ENCODE measurements at places on chromosomes 7 and 10.

DNA sequence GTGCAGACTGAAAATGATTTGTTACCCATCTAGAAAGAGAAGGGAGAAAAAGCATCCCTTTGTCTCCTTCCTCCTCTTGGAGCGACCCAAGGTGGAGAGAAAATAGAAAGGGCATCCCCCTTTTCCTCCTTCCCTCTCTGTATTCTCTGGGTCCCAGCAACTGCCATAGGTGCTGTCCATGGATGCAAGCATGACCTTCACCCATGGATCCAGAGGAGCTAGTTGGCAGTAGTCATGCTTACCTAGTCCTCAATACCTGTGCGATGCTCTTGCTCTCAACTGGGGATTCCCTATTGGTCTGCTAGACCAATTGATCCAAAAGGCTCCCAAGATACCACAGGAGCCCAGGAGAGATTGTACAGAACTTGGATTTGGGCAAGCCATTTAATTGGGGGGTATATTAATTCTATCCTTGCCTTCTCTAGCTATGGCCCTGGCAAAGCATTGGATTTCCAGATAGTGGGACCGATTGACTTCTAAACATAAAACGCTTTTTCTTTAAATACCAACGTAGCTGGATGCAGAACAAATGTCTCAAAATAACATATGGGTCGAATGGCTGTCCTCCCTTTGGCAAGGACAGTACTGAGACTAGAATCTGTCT lies 547.8 kb upstream of the IGFBP3 start:
- no peak for DNase-seq

- DNase-seq = no peak
These were observed 423.4 kb downstream of the DNAJB6 start for GRCh38 chr7:157760004-157760730.

- DNase-seq = no peak
These were observed 196.9 kb downstream of the ZEB1 start for GRCh38 chr10:31515819-31516402.

GRCh38 chr10:32293581-32293980 lies 53.4 kb downstream of the EPC1 start:
- DNase-seq = no peak

GRCh38 chr7:131556909-131557651 lies 652 bp upstream of the PODXL start:
- DNase-seq = no peak

GRCh38 chr7:103821092-103821491 lies 168.4 kb downstream of the RELN start:
- DNase-seq = peak; percentile 42

- peak; percentile 29 for DNase-seq
These were observed 26.5 kb downstream of the DNAJB12 start for GRCh38 chr10:72328045-72328828.

DNA sequence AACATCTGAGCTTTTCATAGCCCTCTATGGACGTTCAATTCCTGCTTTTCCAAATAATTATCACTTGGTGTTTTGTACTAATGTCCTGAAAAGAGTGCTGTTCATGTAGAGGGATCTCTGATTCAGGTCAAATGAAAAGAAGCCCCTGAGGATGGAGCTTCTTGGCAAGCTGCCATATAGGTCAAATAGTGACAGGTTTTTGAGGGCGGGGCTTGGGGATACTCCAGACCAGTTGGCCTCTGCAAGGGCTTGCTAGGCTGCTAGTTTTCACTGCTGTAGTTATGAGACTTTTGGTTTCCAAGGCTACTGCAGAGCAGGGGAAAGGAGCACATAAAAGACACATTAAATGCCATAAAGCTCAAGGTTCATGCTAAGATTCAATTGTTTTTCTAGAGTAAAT lies 257.2 kb upstream of the CACNA2D1 start:
- DNase-seq = peak; percentile 5

DNA sequence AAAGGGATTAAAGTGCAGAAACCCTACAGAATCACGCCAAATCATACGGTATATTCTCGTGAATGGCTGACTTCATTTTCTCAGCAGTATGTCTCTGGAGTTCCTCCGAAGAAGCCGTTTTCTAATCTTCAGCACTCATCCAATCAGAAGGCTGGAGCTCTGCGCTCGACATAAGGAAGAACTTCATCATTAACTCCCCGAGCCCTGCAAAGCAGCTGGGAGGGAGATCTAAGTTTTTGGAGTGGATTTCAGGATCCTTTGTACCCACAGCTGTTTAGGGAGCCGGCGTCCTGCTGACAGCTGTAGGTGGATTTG lies 40.7 kb upstream of the SDK1 start:
- no peak for DNase-seq

- DNase-seq = peak; percentile 21
These were observed 383 bp downstream of the MARVELD1 start for GRCh38 chr10:97713826-97714400.

DNA sequence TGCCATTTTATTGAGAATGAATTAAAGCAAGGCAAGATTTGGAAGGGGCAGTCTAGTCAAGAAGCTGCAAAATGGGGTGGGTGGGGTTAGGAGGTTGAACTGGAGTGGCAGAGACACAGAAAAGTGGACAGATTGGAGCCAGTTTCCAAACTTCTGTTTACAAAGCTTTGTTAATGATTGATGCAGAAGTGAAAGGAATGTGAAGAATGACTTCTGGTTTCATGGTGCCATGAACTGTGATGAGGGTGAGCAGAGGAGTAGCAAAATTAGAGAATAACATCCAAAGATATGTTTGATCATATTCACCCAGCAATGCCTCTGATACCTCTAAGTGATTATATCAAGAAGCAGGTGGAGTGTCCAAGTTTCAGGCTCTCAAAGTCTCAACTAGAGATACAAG lies 1118.0 kb upstream of the C7orf33 start:
- no peak for DNase-seq

DNA sequence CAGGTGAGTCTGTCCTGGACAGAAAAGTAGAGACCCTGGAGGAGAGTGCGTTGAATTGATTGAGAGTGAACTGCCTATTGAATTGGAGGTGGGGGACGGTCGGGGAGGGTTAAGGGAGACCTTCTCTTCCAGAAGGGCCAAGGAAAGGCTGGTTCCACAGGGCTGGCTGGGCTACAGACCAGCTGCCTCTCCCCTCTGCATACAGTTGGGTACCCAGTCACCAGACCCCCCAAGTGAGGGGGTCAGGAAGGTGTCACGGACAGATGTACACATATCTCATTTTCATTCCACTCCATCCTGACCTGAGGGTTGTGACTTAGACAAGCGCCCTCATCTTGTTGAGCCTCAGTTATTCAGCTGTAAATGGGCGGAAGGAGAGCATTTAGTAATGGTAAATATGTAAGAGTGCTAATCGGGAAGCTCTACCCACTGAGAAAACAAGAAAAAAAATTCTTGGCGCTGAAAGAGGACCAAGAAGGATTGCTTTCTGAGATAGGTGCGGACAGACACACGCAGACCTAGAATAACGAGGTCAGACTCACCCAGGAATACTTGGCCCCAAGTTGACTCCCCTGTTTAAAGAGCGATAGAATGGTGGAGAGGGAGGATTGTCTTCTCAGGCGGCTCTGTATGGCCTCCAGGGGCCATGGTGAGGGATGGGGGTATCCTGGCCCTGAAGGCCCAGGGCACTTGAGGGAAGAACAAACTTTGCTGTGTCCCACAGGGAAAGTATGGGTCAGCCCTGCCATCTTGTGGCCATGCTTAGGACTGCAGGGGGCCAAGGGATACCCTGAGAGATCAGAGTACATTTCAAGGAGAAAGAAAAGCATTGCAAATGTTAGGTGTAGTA lies 7.2 kb upstream of the MBL2 start:
- peak; percentile 4 for DNase-seq

Data from NCI-H1436 (cell line).